Spinal cord (tissue), 10 donors: ENCODE measurements at places on chromosomes 2 and 18. TPM values are rescaled to one million over a fixed set of nuclear protein-coding genes. Genes with fewer than 3 reads are reported as not detected.
A peak's percentile ranks its signal among the peaks of the same experiment; 100 is the strongest.

Gene UPP2
- total RNA-seq: 1.4 TPM

Gene ANKRD30BL
- total RNA-seq: 3.4 TPM

Gene VAMP8
- total RNA-seq: 10.3 TPM

Gene POTEE
- total RNA-seq: 0.40 TPM

GRCh38 chr2:71469403-71470398 is 16.3 kb downstream of the DYSF start:
- DNase-seq: no peak

GRCh38 chr2:85413592-85414420 is 3.6 kb upstream of the CAPG start:
- peak; percentile 46 for DNase-seq

Gene SATB2
- 18.1 TPM for total RNA-seq

Gene IL18R1
- 1.2 TPM for total RNA-seq

Gene G6PC2
- not detected for total RNA-seq

GRCh38 chr18:32906506-32907310 is 133.9 kb upstream of the KLHL14 start:
- DNase-seq: no peak

- DNase-seq: no peak
These were observed 8.7 kb upstream of the WIPF1 start for GRCh38 chr2:174606336-174606735.

- DNase-seq: no peak
These were observed 80.3 kb upstream of the HAAO start for GRCh38 chr2:42872721-42873120.

DNA sequence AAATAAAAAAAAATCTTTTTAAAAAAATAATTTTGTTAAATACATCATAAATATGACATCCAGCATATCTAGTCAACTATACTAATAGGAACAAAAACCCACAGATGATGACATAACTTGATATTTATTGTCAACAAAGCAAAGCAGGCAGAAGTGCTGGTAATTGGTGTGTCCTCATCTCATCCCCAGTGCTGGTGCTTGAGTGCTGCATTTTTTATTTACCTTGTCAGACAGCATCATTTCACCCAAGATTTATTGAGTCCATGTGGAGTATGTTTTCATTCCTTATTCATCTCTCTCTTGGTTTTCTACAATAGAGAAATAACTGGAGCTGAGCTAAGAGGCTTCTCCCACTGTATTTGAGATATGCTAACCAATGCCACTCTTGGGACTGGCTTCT is 191.6 kb upstream of the SLC14A2 start:
- no peak for DNase-seq

Gene SPP2
- not detected for total RNA-seq

DNA sequence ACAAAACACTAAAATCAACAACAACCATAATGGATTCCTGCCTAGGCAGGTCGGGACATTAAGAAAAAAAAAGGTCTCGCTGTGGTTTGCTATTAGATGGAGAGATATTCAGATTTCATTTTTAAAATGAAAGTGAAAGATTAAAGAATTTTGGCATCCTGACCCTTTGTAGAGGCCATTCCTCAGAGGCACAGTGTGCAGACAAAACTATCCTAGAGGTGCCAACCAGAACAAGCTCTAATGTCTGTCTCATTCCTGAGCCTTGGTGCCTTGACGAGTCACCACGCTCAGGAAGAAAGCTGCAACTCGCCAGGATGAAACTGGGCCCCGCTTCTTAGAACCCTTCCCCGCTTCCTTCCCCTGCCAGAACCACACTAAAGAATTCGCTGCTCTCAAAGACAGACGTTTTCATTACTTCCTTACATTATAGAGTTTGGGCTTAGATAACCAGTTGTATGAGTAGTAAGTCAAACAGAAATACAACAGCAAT is 156.0 kb downstream of the TGIF1 start:
- DNase-seq: no peak

- DNase-seq: no peak
These were observed 15.8 kb downstream of the LCT start for GRCh38 chr2:135821190-135821589.
